Airway epithelial cell (primary cell): ENCODE measurements at places on chromosomes 16 and 17. TPM values are rescaled to one million over a fixed set of nuclear protein-coding genes. Genes with fewer than 3 reads are reported as not detected.

RPL23 gene
- total RNA-seq = 1,511 and 1,520 TPM in 2 replicates

CCL1 gene
- total RNA-seq = not detected in 2 replicates

CXCL16 gene
- total RNA-seq = 16.3 and 16.7 TPM in 2 replicates

P2RX1 gene
- not detected in 2 replicates for total RNA-seq

NACA2 gene
- not detected in 2 replicates for total RNA-seq

TPSG1 gene
- total RNA-seq = not detected in 2 replicates

COL1A1 gene
- 109 and 112 TPM in 2 replicates for total RNA-seq

NPIPB6 gene
- 0.49 TPM in 1 of 2 replicates, not detected in the other for total RNA-seq
